Dorsolateral prefrontal cortex (tissue), 122 donors: ENCODE measurements at places on chromosomes 11 and 22.

DNA sequence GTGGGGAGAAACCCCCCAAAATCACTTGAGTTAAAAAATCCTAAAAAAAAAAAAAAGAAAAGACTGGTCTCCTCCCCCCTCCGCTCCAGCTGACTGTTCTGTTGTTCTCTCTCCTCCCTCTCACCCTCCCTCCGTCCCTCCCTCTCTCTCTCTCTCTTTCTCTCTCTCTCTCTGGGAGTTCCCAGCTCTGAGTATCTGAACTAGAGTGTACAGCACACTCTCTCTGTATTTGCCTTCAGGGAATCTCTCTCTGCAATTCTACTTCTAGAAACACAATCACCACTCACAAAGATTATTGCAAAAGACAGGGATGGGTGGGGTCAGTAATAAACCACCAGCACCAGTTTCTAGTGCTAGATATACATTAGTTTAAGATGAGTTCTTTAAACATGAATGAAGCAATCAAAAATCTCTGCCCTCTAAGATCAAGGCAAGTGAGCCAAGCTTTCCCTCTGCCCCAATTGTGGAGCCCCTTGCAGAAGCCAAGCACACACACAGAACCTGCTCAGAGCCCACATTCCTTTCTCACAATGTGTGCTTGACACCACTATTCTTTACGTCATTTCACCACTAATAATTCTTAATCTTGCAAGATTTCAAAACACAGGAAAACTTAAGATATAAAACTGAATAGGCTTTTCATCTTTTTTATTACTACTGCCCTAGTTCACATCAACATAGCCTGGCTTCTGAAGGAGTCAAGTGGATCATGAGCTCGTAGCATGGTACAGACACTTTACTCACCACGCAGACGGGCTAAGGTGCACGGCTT lies 133.5 kb downstream of the RBFOX2 start:
- DNase-seq: no peak

DNA sequence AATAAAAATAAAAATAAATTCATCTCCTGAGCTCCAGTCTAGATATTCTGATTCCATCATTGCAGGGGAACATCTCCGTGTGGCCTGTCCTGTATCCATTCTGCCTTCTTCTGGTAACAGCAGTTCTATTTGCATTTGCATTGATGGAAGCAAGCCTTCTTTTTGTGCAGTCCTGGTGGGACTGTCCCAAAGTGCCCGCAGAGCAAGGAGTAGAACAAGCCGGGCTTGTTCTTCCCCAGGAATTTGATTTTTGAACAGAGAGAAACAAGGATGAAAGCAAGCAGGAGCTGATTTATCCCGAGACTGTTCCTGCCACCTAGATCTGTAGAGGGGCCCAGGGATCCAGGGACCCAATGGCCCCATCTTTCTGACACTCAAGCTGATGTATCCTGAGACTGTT lies 65.4 kb downstream of the SYN3 start:
- no peak for DNase-seq

DNA sequence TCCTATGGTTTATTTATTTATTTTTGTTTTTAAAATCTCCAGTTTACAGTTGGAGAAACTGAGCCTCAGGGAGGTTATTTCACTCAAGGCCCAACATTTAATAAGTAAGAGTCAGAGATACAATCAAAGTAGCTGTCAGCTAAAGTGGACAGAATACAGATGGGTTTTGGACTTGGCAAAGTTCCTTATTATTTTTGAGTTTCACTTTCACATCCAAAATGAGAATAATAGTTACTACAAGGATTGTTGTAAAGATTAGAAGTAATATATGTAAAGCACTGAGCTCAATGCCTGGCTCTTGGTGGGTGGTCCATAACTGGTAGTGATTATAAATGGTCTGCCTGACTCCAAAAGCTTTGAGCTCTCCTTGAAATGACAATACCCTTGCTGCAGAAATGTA lies 87.5 kb upstream of the SESN3 start:
- no peak for DNase-seq

DNA sequence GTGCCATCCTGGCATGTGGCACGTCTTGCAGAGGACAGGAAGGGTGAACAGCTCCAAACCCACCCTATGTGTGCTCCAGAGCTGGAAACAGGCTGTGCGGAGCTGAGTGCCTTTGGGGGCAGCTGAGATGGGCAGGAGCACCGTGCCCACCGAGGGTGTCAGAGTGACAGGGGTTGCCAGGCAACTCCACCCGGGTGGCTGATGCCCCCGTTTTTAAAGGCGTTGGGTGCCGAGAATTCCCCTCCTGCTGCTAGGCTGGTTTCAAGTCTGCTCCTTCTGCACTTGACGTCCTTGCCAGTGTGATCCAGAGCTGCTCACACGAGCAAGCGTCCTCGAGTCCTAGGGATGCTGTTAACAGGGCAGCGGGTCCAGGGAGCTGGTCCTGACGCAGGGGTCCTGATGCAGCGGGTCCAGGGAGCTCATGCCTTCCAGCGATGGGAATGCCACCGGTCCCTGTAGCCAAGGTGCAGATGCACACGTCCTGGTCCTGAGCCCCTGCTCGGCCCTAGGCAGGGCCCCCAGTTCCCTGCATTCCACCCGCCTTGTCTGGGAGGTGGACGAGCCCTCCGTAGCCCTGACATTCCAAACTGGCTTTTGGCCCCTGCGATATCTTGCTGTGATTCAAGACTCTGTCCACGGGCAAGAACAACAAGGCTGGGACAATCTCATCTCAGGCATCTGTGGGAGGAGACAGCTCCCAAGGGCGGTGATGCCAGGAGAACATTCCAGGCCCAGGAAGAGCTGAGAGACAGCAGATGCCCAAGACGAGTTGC lies 4.9 kb downstream of the KCNQ1 start:
- no peak for DNase-seq

GRCh38 chr11:34738237-34738636 lies 117.3 kb downstream of the EHF start:
- no peak for DNase-seq

- no peak for DNase-seq
Observed at GRCh38 chr22:47460176-47460575, 697.7 kb downstream of the TBC1D22A start.

DNA sequence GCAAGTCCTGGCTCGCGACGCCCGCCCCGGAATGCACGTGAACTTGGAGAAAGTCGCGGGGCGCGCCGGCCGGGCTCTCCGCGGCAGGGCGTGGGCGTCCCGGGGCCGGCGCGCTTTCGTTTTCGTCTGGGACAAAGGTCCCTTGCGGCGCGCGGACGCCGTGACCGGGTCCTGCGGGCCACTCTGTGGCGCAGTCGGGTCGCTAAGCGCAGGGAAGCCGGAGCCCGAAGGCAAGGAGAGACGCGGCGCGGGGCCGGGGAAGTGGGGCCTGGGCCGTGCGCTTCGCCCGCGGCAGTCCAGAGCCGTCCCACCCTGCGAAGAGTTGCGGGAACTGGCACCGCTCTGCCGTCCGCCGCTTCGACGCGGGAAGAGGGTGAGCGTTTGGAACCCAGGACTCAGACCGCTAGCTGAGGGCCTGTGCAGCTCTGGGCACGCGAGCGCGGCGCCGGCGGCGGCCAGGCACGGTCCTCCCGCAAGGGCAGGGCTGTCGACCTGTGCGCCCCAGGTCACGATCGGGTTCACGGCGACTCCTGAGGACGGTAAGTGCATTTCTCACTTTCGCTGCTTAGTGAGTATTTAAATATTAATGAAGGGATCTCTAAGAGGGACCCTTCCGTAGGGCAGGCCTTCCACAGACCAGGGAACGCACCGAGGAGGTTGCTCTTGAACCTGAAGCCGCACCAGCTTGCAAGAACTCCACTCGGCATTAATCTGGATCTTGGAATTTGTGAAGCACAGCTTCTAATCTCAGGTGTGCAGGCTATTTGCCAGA lies 78.0 kb upstream of the PPARA start:
- DNase-seq: peak; percentile 36

- DNase-seq: no peak
Observed at GRCh38 chr11:84806354-84806753, 820.8 kb downstream of the DLG2 start.

DNA sequence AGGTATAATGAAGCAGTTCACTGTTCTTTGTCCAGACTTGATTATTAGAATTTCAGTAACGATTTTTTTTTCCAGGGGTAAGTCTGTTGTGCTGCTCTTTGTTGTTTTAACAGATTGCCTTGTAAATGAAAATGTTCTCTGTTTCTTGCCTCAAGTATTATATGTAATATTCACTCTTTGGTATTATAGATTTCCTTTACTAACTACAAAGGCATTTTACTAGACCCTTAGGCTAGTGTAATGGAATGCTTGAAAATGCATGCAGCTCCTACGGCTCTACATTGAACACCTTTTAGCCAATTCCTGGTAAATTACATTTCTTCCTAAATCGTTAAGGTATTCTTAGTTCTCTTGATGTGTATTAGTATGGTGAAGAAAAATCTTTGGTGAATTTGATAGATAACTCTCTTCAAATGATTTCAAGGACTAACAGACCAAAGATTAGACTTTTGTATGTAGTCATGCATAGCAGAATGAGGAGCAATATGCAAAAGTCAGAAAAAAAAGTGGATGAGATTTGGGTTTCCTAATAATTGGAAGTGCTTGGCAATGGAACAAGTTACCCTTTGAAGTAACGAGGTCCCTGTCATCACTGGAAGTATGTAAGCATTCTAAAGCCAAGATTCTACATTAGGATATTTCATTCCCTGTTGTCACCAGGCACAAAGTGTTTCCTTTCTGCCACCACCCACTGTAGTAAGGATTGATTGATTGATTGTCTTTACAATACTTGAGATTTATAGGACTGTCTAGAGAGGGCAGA lies 113.1 kb downstream of the DBX1 start:
- no peak for DNase-seq

DNA sequence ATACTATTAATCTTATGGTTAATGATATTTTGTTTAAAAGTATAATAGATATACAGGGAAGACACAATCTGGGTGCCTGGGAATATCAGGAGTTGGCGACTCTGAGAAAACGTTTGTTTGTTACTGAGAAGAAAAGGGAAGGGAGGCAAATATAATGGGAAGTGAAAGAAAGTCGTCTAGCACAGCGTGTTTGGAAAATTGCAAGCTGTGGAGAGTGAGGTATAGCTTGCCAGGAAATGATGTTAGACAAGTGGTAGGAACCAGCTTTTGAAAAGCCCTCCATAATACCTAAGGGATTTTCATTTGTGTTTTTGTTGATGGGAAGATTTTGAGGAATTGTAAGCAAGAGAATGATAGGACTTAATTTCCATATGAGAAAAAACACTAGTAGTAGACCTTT lies 322.2 kb downstream of the LUZP2 start:
- DNase-seq: no peak

GRCh38 chr11:31761636-31762035 lies 49.5 kb downstream of the PAX6 start:
- no peak for DNase-seq

GRCh38 chr11:102447193-102447592 lies 5.4 kb downstream of the TMEM123 start:
- no peak for DNase-seq

GRCh38 chr22:31625257-31625640 lies 36.8 kb downstream of the PISD start:
- no peak for DNase-seq

DNA sequence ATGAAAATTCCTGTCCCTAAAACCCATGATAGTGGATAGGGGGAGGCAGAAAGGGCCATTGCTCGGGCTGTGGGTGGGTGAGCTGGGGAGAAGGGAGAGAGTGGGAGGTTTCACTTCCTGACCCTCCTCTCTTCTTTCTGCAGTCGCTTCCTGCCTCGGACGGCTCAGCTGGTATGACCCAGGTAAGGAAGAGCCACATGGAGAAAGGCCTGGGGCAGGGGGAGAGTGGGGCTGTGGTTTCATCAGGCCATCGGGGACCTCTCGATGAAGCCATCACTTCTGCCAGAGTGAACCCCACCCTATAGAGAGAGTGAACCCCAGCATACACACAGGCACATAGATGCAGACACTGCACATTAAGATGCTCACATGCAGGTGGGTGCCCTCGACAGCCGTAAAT lies 12.6 kb downstream of the CD5 start:
- DNase-seq: no peak
